Left lobe of liver (tissue), 2 donors: ENCODE measurements at places on chromosomes 13 and 19.
A peak's percentile ranks its signal among the peaks of the same experiment; 100 is the strongest.

DNA sequence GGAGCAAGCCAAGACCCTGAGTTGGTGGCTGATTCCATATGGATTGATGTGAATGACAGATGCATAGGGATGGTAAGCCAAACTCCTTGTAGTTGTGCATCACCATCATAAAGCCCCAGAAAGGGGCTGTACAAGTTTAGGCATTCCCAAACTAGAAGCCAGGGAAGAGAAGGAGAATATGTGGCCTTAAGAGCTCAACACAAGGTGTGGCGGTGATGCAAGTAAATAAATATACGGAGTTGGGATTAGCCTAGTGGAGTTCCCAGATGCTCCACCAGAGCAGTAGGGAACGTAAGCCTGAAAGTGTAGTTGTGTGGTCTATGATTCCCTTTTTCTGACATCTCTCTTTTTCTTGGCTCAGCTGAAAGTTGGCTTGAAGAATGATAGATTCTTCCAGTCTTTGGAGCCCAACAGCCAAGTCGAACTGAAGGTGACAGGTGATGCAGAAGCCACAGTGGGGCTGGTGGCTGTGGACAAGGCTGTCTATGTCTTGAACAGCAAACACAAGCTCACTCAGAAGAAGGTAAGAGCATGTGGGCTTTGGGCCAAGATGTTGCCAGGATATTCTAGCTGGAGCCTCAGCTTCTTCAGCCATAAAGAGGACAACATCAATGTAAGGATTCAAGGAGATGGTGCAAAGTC is 30.1 kb downstream of the RDH8 start:
- DNase-seq: no peak

GRCh38 chr19:5154129-5154798 is 185.4 kb downstream of the KDM4B start:
- peak; percentile 55 for DNase-seq

- DNase-seq: no peak
Observed at GRCh38 chr13:40287428-40287827, 379.0 kb downstream of the FOXO1 start.

DNA sequence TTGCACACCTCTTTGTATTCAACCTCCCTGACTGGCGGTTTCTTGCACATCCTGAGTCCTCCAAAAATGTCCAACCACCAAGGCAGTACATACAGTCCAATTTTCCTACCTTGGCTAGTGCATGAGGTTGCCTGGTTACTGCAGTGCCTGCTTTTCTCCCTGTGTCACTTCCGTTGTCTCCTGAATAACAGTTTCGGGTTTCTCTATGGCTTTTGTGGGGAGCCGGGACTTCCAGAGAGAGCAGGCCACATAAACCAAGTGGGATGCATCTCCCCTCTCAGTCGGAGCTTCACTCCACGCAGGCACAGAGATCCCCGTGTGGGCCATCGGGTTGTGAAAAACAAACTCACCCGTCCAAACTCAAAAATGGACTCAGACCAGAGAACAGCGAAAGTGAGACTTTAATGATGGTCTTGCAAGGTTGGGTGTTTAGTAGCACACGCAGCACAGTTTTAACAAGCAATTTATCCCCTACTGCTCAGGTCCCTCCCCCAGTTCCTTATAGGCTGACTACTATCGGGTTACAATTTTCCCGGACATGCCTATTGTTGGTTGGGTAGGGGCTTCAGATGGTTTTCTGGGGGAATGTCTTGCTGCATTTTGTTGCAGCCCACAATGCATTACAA is 173.1 kb downstream of the POU4F1 start:
- no peak for DNase-seq

- DNase-seq: peak; percentile 50
Observed at GRCh38 chr13:102566513-102566912, 30.3 kb upstream of the TPP2 start.

- DNase-seq: no peak
Observed at GRCh38 chr19:35833972-35834371, 18.3 kb downstream of the NPHS1 start.

DNA sequence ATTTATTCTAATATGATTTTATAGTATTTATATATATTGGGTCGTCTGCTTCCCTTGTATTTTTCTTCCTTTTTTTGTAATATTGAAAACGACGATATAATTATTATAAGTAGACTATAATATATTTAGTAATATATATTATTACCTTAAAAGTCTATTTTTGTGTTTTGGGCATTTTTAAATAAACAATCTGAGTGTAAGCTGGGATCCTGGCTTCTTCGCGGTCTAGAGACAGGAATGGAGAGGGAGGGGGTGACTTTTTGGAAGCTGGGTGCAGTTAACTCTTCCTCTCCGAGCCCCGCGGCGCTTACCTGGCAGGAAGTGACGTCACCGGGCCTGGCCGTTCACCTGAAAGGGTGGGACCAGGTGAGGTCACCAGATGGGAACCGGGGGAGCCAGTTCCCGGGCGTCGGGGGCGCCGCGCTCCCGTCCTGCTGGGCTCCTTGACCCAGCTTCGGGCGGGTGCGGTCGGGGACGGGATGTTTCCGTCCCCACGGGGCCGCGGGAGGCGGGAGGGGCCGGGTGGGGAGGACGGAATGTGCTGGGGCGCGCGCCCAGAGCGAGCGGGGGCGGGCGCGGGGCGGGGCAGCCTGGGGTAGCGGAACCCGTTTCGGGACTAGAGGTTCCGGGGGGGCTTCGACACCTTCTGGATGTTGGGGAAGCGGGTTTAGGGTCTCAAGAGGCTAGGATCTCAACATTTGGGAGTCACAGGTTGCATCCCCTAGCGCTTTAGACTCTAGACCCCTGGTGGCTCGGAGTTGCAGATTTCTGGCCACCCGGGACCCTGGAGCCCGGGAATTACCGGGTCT is 2.8 kb downstream of the ZFP36 start:
- peak; percentile 96 for DNase-seq
